IPS-NIHi11 (cell line): ENCODE measurements at places on chromosomes 4 and X.
A peak's percentile ranks its signal among the peaks of the same experiment; 100 is the strongest.

GRCh38 chr4:145183581-145183980, 3.2 kb upstream of the OTUD4 start:
- DNase-seq: no peak

- no peak for DNase-seq
Observed at GRCh38 chr4:83850435-83850834, 314.5 kb downstream of the GPAT3 start.

DNA sequence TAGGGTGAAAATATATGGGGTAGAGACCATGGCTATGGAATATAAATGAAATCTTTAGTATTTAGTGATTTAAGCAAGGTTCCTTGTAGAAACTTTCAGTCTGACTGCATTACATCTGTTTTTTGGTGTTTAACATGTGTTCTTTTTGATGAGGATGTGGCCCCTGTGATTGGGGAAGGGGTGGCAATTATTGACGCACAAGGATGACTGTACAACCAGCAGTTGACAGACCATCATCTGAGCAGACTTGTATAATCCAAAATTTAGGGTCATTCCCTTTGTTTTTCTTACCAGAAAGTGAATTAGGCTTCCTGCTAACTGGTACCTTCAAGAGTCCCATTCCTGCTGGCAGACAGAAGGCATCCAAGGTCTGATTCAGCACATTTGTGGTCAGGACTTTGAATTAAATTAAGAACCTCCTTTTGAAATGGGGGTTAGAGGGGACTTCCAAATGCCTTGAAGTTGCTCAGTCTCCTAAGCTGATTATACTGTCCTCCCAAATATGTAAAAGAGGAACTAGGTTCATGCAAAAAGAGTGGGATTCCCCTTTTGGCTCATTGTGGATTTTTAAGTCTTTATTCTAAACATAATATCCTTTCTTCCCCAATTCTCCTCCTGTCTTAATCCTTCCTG, 112.4 kb upstream of the CXCL13 start:
- no peak for DNase-seq

GRCh38 chr4:3466691-3467600, 3.8 kb downstream of the DOK7 start:
- no peak for DNase-seq

DNA sequence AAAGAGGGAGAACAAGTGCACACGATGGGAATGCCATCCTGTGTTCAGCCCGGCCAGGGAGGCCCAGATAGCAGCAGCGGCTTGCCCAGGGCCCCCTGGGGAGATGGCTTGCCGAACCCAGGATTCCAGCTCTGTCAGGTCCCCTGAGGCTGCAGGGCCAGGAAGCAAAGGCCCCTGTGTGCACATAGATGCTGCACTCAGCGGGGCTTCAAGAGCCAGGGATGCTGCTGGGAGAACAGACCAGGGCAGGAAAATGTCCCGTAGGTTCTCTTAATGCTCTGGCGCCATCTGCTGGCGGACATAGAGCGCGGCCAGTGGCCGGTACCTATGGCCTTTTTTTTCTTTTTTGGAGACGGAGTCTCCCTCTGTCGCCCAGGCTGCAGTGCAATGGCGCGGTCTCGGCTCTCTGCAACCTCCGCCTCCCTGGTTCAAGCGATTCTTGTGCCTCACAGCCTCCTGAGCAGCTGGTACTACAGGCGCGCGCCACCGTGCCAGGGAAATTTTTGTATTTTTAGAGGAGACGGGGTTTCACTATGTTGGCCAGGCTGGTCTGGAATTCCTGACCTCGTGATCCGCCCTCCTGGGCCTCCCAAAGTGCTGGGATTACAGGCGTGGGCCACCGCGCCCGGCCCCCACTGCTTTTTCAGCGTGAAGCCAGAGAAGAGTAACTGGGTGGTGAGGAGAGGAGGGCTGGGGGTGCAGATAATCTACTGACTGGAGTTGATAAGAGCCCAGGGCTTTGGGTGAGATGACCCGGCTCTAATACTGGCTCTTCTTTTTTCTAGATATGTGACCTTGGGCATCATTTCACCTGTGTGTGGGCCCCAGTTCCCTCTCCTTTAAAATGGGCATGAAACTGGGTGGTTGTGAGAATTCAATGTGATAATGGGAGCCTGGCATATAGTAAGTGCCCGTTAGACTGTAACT, 22.5 kb downstream of the MED28 start:
- peak; percentile 91 for DNase-seq

- no peak for DNase-seq
Observed at GRCh38 chrX:24231131-24231540, 81.6 kb downstream of the ZFX start.
